Umbilical cord (tissue), 2 donors: ENCODE measurements at places on chromosomes 16 and 17.
A peak's percentile ranks its signal among the peaks of the same experiment; 100 is the strongest.

- no peak for DNase-seq
These were observed 18.1 kb downstream of the USP36 start for GRCh38 chr17:78822552-78822951.

- peak; percentile 96 for DNase-seq
These were observed 17.8 kb upstream of the NAGLU start for GRCh38 chr17:42518046-42518754.

- no peak for DNase-seq
These were observed 16.6 kb upstream of the TRPV3 start for GRCh38 chr17:3574231-3574630.

GRCh38 chr16:678858-679813, 1.1 kb upstream of the STUB1 start:
- DNase-seq, result peak; percentile 77

DNA sequence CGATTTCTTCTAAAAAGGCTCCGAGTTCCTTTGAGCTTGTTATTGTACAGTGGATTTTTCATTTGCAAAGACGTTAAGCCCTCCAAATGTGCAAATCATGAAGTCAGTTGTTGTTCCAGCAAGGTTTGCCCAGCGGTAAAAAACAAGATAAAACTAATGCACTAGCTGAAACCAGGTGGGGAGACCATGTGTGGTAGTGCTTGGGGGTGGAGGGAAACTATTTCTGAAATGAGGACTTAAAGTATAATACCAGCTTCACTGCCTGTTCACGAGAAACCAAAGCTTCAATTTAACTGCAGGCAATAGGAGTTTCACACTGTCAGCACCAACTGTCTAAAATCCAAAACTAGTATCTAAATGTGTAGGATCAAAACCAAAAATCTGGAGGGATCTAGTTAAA, 22.3 kb downstream of the SMARCE1 start:
- no peak for DNase-seq

- no peak for DNase-seq
These were observed 6.9 kb upstream of the LITAF start for GRCh38 chr16:11593581-11593980.

DNA sequence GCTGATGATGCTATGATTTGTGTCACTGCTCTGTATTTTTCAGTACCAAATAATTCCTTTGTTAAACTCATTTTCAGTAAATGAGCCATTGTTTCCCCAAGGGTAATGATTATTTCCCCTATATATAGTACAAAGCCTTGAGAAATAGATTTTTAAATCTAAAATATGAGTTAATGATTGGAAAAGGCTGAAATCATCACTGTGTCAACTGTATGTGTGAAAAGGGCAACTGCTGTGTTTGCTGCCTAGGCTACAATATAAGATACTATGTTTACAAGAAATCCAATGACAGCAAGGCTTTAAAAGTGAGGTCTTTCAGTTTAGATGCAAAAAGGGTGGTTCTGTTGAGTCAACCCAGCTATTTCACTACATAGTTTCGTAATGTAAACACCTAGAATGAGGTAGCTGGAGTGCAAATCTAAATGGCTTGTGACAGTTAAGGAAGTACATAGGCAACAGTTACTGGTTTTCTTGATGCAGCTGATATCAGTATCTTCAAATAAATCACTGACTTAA, 15.3 kb downstream of the NLK start:
- peak; percentile 25 for DNase-seq

DNA sequence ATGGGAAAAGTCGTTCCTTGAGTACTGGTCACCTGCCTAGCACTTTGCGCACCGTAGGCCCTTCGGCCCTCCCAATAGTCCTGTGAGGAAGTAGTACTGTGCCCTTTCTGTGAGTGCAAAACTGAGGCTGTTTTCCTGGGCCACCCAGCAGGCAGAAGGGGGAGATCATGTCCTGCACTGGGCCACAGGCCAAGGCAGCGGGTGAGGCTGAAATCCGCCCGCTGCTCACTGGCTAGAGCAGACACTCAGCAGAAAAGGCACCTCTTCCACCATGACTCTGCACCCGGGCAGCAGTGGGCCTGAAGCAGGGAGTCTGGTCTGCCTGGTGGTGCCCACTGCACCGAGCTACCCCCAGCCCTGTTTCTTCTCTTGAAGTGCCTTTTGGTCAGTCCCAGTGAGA, 20.2 kb downstream of the METTL22 start:
- DNase-seq, result no peak

- peak; percentile 78 for DNase-seq
These were observed 137.1 kb downstream of the GAS7 start for GRCh38 chr17:10061111-10061845.

GRCh38 chr16:54242199-54242598, 44.4 kb downstream of the IRX3 start:
- no peak for DNase-seq

DNA sequence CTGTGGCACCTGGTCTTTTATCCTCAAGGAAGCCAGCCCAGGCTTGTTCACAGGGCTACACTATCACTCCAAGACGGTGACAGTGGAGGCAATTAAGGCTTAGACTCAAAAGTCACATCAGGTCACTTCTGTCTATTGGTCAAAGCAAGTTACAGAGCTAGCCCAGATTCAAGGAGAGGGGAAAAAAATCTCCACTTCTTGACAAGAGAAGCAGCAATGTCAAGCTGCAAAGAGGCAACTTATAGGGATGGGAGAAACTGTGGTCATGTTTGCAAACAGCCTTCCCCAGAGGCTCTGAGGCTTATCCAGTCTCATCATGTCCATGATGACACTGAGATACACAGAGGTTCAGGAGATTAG, 31.6 kb downstream of the SERPINF1 start:
- no peak for DNase-seq

DNA sequence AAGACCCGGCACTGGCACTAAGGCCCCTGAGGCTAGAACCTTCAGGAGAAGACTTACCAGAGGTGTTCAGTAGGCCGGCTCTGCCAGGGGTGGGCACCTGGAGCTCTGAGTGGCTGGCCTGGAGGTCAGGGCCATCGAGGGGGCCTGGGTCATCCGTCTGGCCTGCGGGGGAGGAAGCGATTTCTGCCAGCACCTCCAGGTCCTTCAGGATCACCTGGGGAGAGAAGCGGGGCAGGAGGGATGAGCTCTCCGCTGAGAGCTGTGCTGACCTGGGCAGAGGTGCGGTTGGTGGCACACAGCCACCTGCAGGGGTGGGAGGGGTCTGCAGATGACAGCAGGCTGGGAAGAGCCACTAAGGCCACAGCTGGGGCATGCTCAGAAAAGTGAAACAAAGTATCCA, 56.6 kb downstream of the VAC14 start:
- no peak for DNase-seq

GRCh38 chr17:37160944-37161343, 212.2 kb downstream of the AATF start:
- no peak for DNase-seq

GRCh38 chr17:63760771-63761539, 12.4 kb downstream of the CCDC47 start:
- DNase-seq, result no peak

DNA sequence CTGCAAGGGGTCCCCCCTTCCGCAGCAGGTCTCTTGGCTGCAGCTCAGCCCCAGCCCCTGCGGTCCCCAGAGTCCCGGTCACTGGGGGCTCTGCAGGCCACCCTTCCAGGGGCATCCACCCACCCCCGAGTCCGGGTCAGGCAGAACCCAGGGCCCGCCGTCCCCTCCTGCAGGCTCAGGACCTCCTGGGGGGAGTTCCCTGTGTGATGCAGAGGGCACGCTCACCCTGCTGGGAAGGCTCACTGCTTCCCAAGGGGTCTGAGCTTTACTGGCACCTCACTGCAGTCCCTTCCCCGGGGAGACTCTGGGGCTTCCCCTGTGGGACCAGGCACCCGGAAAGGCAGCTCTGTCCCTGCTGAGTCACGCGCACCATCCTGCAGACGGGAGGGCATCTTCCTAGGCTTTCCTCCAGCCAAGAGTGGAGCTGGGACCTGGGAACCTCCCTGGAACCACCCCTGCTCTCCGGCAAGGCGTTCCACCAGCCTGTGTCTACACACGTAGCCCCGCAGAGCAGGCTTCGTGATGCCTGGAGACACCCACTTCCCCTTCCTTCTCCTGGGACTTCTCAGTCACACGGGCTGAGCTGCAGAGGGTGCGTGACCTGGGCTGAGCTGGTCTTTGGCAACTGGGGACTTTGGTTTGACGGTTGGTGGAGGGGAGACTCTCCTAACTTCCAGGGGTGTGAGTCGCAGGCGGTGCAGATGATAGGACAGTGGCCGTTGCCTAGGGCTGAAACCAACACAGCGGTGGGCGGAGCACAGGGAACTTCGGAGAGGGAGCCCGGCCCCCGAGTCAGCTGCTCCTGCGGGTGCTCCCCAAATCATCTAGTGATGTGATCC, 23.4 kb downstream of the SLC25A10 start:
- DNase-seq, result no peak

GRCh38 chr17:83119987-83120864, 40.8 kb downstream of the METRNL start:
- DNase-seq, result no peak

- DNase-seq, result peak; percentile 77
These were observed 10.5 kb downstream of the FTO start for GRCh38 chr16:53714205-53715022.

DNA sequence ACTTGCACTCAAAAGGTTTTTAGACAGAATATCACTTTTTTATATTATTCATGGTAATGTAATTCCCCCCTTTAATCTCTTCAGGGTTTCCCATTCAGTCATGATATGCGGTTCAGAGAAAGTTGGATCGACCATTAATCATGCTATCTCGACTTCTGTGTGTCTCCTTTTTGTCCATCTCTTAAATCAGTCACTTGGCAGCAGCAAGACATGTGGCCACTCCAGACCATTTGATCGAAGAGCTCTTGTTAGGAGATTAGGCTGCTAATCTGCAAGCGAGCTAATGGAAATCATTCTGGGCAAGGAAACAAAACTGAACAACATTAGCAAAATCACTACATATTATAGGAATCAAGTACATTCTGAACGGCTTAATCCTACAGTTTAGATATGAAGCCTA, 449.9 kb downstream of the WWOX start:
- DNase-seq, result peak; percentile 7

GRCh38 chr17:49076573-49077384, 55.8 kb upstream of the B4GALNT2 start:
- no peak for DNase-seq

GRCh38 chr16:8239443-8239842, 350.9 kb downstream of the TMEM114 start:
- no peak for DNase-seq

DNA sequence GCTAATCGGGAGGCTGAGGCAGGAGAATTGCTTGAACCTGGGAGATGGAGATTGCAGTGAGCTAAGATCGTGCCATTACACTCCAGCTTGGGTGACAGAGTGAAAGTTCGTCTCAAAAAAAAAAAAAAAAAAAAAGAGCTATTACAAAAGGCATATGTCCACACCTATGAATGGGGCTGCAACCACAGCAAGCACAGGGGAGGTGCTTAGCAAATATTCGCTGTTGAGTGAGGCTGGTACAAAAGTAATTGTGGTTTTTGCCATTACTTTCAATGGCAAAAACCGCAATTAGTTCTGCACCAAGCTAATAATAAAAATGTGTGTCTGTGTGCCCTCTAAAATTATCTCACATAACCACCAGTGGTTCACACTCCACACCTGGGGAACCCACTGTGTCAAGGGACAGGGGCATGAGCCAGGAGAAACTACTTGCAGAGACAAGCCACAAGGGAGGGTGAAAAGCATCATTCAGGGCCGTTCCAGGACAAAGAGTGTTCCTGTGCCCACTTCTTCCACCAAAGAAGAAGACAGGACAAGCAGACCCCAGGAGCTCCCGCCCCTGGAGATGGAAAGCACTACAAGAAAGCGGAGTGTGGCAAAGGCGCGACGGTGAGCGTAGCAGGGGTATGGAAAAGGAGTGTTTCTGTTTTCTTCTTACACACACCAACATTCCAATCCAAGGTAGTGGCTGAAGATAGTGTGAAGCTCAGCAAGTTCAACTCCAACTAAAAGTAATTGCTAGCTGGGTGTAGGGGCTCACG, 84.4 kb upstream of the CNEP1R1 start:
- no peak for DNase-seq

GRCh38 chr17:48074322-48075081, 26.3 kb downstream of the NFE2L1 start:
- DNase-seq, result peak; percentile 91
